CD4-positive, alpha-beta T cell treated with Interleukin-6 for 4 hours (primary cell): ENCODE measurements at places on chromosomes 3 and 15.

- no peak for DNase-seq
Observed at GRCh38 chr15:96324192-96324895, 6.2 kb upstream of the NR2F2 start.

- DNase-seq = no peak
Observed at GRCh38 chr3:118802325-118803095, 232.1 kb downstream of the IGSF11 start.

DNA sequence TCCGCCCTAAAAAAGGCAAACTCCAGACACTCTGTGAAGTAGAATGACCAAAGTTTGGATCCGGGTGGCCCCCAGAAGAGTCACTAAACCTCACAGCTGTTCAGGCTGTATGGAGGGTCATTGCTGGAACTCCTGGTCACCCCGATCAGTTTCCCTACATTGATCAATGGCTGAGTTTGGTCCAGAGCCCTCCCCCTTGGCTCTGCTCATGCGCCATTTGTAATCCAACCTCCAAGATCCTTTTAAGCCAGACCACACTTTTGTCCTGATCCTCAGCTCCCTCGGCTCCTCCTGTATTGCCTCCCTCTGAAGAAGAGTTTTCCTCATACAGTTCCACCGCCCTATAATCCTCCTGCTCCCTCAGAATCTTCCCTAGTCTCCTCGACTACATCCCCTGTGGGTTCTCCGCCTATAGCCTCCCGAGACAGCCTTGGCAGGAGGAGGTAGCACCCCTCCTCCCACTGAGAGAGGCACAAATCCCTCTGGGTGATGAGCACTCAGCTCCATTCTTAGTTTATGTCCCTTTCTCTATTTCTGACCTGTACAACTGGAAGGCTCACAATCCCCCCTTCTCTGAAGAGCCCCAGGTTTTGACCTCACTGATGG lies 42.2 kb downstream of the ZBTB11 start:
- no peak for DNase-seq

- DNase-seq = no peak
Observed at GRCh38 chr15:53512029-53512428, 247.4 kb downstream of the WDR72 start.

GRCh38 chr3:25854214-25854613 lies 64.3 kb downstream of the OXSM start:
- DNase-seq = no peak

- DNase-seq = no peak
Observed at GRCh38 chr15:64678126-64678819, 97.1 kb downstream of the RBPMS2 start.

- DNase-seq = no peak
Observed at GRCh38 chr3:128573707-128574162, 76.9 kb downstream of the RPN1 start.

GRCh38 chr3:58848826-58849225 lies 182.3 kb upstream of the FAM3D start:
- DNase-seq = no peak

DNA sequence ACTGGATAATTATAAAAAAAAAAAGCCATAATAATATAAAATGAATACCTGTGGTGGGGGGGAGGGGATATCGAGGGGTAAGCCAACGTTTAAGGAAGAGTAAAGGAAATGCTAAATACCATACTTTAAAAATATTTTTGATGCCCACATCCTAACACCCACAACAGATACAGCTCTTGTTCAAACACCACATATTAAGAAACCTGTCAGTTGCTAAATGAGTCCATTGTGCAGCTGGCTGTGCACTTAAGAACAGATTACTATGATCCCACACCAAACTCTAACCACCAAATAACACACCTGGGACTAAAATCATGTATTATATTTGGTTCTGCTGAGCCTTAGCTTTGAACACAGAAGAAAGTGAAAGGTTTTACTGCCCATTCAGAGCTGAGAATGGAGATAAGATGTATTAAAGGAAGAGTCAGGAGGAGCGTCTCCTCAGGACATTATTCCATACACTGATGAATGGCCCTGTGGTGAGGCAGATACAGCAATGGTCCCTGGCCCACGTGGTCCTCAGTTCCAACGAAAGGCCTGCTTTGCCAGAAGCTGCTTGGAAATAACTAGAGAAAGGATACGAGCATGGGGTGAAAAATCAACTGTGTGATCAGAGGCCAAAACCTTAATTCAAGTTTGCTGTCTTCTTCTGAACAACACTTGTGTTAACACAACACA lies 515.4 kb downstream of the FOXP1 start:
- no peak for DNase-seq

DNA sequence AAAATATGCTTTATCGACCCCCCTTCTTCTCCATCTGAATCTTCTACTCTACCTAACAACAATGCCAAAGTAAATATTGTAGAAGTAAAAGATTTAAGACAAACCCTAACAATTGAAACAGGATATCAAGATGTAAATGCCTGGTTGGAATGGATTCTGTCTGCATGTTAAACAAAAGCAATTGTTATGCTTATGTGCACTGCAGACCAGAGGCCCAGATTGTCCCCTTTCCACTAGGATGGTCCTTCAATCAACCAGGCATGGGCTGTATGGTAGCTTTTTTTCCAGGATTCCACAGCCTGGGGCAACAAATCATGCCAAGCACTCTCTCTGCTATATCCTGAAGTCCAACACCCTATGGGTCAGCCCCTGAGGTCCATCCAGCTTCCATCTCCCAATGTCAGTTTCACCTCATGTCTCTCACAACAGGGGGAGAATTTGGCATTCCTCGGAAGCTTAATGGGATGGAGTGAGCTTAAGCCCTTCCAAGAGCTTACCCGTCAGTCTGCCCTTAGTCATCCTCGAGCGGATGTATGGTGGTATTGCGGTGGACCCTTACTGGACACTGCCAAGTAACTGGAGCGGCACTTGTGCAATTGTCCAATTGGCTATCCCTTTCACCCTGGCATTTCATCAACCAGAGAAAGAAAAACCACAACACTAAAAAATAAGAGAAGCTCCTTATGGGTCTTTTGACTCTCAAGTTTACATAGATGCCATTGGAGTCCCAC lies 36.2 kb downstream of the ZNF589 start:
- no peak for DNase-seq

DNA sequence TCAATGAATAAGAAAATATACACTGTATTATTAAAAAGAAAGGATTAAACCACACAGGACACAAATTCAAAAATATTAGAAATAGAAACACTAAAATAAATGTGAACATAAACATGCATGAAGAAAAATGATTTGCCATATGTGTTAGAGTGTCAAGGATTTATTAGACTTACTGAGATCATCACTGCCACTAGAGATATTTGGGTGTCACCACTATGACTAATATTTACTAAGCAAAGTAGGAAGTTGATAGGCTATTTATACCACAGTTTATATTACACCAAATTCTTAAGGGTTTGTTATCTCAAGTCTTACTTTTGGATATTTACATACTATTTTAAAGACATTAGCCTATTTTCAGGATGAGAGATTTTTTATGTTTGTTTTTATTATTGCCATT lies 575.0 kb upstream of the SGO1 start:
- DNase-seq = no peak

DNA sequence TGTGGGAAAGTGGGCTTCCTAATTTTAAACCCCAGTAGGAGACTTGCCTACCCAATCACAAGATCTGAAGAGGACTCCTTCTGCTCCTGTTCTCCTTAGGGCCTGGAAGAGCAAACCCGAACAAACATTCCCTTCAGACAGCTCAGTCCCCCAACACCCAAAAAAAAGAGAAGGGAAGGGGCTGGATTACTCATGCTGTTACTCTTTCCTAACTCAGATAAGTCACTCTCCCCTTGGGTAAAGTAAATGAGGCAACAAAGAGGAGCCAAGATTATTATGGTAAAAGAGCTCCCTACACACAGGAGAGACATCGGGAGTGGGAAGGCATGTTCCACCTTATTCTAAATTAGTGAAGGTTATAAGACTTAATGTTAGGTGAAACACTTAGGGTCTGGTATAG lies 18.1 kb upstream of the LEKR1 start:
- no peak for DNase-seq

DNA sequence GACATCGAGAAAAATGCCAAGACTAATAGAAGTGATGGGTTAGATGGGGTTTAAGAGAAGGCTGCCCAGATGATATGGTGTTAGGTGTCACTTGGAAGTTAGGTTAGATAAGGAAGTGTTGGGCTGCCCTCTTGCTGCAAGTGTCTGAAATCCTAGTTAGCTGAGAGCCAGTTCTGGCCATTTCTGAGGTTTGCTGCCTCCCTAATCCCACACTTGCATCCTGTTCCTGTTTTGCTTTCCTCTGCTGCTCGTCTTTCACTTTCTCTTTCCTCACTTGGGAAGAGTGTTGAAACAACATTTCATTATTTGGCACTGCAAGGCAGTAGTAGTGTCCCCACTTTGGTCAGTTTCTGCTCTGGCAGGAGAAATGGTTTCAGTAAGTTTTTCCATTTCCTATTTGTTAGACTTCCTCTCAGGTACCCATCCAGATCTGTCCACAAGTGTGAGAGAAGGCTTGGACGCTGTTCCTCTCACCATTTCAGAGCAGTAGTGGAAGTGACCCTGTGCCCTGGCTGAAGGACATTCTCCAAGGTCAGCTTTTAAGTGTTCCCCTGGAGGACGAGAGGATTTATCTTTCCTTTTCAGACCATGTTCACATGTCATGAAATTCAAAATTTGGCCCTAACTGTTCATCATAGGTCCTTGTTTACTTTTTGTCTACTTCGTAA lies 93.3 kb downstream of the ADAMTSL3 start:
- DNase-seq = no peak

- DNase-seq = no peak
Observed at GRCh38 chr3:160678292-160678842, 1.4 kb downstream of the ARL14 start.

DNA sequence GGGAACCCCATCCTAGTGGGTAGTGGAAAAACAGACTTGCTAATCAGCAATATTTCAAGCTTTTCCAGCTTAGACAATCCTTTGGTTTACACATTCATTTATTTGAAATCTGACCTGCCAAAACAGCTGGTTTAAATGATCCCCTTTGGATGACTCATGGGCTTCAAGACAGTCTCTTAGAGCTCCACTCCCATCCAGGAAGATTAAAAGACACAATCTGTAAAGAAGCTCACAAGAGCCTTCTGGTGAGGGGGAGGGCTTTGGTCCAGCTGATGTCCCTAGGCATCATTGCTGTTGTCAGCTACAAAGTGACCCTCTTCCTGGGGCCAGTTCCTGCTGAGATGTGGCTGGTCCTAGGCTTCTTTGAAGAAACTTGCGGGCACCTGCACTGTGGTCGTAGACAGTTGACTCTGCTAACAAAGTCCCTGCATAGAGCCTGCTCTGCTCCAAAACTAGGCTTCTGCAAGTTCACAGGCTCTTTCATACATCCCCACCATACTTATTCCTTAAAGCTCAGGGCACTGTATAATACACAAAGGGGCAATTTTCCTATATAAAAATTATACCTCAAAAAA lies 73.7 kb downstream of the IGSF11 start:
- no peak for DNase-seq

- no peak for DNase-seq
Observed at GRCh38 chr3:192727032-192727847, at the start of gene FGF12. Gene FGF12 (minus strand): TSS chr3:192727541.

- no peak for DNase-seq
Observed at GRCh38 chr3:55402886-55403609, 84.1 kb downstream of the WNT5A start.

DNA sequence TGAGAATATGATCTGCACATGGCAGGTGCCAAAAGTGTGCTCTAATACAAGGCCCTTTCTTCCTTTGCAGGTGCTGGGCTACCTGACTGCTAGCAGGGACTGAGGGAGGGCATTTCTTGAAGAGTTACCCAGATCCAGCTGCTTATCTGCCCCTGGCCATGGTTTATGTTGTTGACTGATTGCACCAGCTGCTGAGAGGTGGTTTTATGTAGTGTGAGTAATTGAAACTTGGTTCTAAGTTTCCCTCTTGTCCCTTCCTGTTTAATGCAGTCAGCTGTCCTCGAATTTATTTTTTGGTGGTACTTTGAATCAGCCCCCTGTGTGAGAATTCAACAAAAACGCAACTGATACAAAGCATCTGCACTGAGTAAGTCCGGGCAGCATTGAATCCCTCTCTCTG lies 288.3 kb upstream of the C2CD4B start:
- DNase-seq = no peak

GRCh38 chr3:192373032-192373431 lies 354.3 kb downstream of the FGF12 start:
- no peak for DNase-seq

- DNase-seq = no peak
Observed at GRCh38 chr3:152444029-152444641, 175.4 kb downstream of the MBNL1 start.

DNA sequence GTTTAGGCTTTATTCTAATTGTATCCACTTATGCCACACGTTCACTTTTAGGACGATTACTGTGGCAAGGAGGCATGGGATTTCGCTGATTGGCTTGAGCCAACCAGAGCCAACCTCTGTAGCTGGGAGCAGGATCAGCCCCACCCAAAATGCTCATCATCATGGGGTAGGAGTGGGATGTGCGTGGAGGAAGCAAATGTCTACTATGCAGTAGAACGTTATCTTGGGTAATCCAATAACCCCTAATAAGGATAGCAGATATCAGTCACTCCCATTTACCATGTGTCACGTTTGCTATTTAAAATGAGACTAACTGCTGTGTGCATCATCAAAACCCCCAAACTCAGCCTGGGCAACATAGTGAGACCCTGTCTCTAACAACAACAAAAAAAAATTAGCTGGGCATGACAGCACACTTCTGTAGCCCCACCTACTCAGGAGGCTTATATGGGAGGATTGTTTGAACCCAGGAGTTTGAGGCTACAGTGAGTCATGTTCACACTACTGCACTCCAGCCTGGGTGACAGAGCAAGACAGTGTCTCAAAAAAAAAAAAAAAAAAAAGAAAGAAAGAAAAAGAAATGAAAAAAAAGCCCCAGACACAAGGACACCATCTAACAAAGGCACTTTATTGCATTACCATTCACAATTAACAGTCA lies 17.8 kb upstream of the ITGB5 start:
- no peak for DNase-seq

- no peak for DNase-seq
Observed at GRCh38 chr3:111548092-111548491, 6.1 kb downstream of the CD96 start.

DNA sequence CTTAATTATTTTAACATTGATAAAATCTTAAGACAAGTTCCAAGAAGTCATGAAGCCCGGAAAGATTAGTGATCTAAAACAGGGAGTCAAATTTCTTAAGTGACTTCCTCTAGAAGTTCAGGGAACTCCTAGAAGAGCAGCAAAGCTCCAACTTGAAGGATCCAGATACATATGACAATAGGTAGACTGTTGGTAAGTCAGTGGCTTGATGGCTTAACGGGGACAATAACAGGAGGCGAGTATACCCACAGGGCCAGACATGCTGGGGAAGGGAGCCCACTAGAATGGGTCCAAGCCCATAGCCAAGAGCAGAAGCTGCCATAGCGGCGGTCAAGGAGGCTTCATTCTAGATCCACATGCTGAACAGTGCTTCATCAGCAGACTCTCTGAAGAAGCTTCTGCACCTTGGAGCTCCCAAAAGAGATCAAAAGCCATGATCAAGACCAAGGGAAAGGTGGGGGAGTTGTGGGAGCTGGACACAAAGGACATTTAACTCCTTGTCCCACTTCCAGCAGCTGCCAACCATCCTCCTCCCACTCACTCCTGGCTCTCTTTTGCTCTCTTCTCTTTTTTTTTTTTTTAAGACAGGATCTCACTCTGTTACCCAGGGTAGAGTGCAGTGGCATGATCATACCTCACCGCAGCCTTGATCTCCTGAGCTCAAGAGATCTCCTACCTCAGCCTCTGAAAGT lies 10.2 kb upstream of the CA12 start:
- no peak for DNase-seq

- no peak for DNase-seq
Observed at GRCh38 chr3:113140876-113141275, 70.5 kb upstream of the BOC start.
